ENCODE measurements at places on chromosomes 1 and 21.

DNA sequence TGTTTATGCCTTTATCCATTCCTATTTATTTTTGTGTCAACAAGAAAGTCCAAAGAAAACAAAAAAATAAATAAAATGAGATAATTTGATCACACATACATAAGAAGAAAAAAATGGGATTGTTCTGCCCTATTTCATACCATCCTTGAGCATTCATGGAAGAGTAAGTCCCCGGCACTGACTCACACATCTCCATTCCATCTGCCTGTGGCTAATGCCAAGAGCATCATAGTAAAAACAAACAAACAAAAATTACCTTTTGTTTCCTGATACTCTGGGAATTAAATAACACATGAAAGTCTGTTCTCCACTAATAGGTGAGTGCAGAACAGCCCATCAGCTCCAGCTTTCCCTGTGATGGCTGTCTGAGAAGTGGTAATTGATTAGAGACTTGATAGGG lies 48.1 kb upstream of the BACE2 start:
- H3K36me3 ChIP-seq = no peaks in the 10 kb centered on the region
- no peak overlapping the region for H3K4me3 ChIP-seq
- peaks cover 10% of the 10 kb centered on the region for H3K27me3 ChIP-seq
- H3K27ac ChIP-seq = no peak overlapping the region
- no peaks in the 10 kb centered on the region for H3K4me1 ChIP-seq
- no peak for DNase-seq

GRCh38 chr1:160888926-160889325 lies 3.9 kb upstream of the ITLN1 start:
- peaks cover 3% of the 10 kb centered on the region for H3K4me1 ChIP-seq
- H3K36me3 ChIP-seq = no peaks in the 10 kb centered on the region
- H3K4me3 ChIP-seq = no peak overlapping the region

DNA sequence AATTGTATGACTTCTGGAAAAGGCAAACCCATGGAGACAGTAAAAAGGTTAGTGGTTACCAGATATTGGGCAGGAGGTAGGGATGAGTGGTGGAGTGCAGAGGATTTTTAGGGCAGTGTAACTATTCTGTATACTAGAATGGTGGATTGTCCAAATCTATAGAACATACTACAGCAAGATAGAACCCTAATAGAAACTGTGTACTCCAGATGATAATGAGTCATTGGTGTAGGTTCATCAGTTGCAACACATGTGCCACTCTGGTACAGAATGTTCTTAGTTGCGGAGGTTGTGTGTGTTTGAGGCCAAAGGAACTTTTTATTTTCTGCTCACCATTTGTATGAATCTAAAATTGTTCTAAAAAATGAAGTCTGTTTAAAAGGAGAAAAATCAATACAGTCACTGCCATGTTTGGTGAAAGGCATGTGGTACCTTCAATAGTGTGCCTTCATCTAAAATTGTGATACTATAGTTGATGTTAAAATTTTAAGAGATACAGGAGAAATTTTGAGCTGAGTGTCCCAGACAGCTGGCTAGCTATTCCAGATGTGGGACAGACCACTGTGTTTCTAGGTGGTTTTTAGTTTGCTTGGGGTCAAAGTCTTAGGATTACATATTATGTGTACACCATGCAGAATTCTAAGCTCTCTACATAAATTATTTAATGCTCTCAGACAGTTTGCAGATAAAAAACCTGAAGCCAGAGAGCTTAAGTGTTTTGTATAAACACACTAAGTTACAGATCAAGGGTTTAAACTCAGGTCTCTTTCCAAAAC lies 150.5 kb downstream of the RPS6KC1 start:
- H3K36me3 ChIP-seq = peaks cover 38% of the 10 kb centered on the region
- no peaks in the 10 kb centered on the region for H3K27me3 ChIP-seq
- H3K4me1 ChIP-seq = no peaks in the 10 kb centered on the region

GRCh38 chr1:21245688-21246229 lies 44.5 kb downstream of the ECE1 start:
- no peaks in the 10 kb centered on the region for H3K4me1 ChIP-seq
- no peak overlapping the region for H3K27ac ChIP-seq
- peaks cover 62% of the 10 kb centered on the region for H3K36me3 ChIP-seq
- H3K27me3 ChIP-seq = no peaks in the 10 kb centered on the region
- no peak for DNase-seq

- peaks cover 6% of the 10 kb centered on the region for H3K27me3 ChIP-seq
- no peak overlapping the region for H3K27ac ChIP-seq
- no peaks in the 10 kb centered on the region for H3K4me1 ChIP-seq
- H3K36me3 ChIP-seq = no peaks in the 10 kb centered on the region
These were observed 231.7 kb downstream of the HMCN1 start for GRCh38 chr1:185965870-185966269.

- H3K27ac ChIP-seq = no peak overlapping the region
- H3K4me1 ChIP-seq = peaks cover 11% of the 10 kb centered on the region
- no peak overlapping the region for H3K4me3 ChIP-seq
- no peaks in the 10 kb centered on the region for H3K36me3 ChIP-seq
- DNase-seq = no peak
These were observed 80.6 kb upstream of the SLC44A3 start for GRCh38 chr1:94739521-94740061.

DNA sequence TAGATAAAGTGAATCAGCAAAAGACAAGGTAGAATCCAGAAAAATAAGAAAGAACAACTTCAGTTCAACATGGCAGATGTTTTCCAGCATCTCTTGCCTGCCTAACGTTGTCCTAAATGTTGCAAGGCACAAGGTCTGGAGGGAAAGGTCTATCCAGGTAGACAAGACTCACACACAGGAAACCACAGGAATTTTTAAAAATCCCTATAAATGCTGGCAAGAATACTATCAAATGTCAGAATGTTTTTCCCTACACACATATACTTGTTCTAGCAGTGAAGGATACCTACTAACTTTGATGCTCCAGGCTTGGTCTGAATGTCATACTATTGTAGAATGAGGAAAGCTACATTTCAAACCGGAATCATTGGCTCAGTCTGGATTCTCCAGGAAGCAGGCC lies 10.6 kb downstream of the GJA5 start:
- H3K4me3 ChIP-seq = no peak overlapping the region
- no peaks in the 10 kb centered on the region for H3K4me1 ChIP-seq
- DNase-seq = no peak
- no peak overlapping the region for H3K27ac ChIP-seq

GRCh38 chr1:224137518-224137917 lies 23.6 kb downstream of the FBXO28 start:
- no peak for DNase-seq
- H3K27ac ChIP-seq = no peak overlapping the region
- H3K4me3 ChIP-seq = no peak overlapping the region
- no peaks in the 10 kb centered on the region for H3K27me3 ChIP-seq
- no peaks in the 10 kb centered on the region for H3K4me1 ChIP-seq
